Immature natural killer cell (primary cell): ENCODE measurements at places on chromosomes 3 and 15. TPM values are rescaled to one million over a fixed set of nuclear protein-coding genes. Genes with fewer than 3 reads are reported as not detected.

GUCA1C gene
- not detected for polyA plus RNA-seq

IQCF5 gene
- polyA plus RNA-seq: not detected

MKRN3 gene
- not detected for polyA plus RNA-seq

GOLGA6B gene
- polyA plus RNA-seq: not detected

PSTPIP1 gene
- polyA plus RNA-seq: 127 TPM

GPR87 gene
- not detected for polyA plus RNA-seq

DPPA4 gene
- 2.3 TPM for polyA plus RNA-seq

KBTBD8 gene
- 3.0 TPM for polyA plus RNA-seq

TRIM71 gene
- not detected for polyA plus RNA-seq

ZNF619 gene
- 2.6 TPM for polyA plus RNA-seq

IMPG2 gene
- 0.04 TPM for polyA plus RNA-seq

NIPA2 gene
- polyA plus RNA-seq: 92.3 TPM

UQCRC1 gene
- 544 TPM for polyA plus RNA-seq

FBLN2 gene
- 2.2 TPM for polyA plus RNA-seq

MBNL1 gene
- polyA plus RNA-seq: 286 TPM

RUBCN gene
- 10.9 TPM for polyA plus RNA-seq

RFTN1 gene
- 109 TPM for polyA plus RNA-seq

CASR gene
- polyA plus RNA-seq: not detected

MUC20 gene
- polyA plus RNA-seq: not detected

ROPN1B gene
- not detected for polyA plus RNA-seq

LRRN1 gene
- 0.84 TPM for polyA plus RNA-seq

UCN2 gene
- not detected for polyA plus RNA-seq
